Kasumi-1 (cell line): ENCODE measurements at places on chromosomes 6 and 20.

- DNase-seq, result no peak
Measured at GRCh38 chr6:25277857-25278256, 1.3 kb upstream of the CARMIL1 start.

GRCh38 chr20:52031563-52032303, 159.8 kb downstream of the ZFP64 start:
- DNase-seq, result no peak

GRCh38 chr6:147903321-147903720, 394.8 kb downstream of the SAMD5 start:
- DNase-seq, result no peak

DNA sequence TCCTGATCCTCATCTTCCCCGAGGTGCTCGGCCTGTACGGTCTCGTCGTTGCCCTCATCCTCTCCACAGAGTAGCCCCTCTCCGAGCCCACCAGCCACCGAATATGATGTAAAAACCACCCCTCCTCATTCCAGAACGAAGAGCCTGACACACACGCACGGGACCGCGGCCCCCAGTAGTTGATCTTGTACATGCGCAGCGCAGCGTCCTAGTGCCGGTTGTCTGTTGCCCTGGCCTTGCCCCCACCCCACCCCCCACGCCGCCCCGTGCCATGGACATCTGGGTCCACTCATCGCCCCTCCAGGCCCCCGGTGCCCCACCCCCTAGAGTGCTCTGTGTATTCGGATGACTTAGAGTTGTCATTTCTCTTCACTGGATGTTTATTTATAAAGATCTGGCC, 5.2 kb upstream of the PRPH2 start:
- no peak for DNase-seq

DNA sequence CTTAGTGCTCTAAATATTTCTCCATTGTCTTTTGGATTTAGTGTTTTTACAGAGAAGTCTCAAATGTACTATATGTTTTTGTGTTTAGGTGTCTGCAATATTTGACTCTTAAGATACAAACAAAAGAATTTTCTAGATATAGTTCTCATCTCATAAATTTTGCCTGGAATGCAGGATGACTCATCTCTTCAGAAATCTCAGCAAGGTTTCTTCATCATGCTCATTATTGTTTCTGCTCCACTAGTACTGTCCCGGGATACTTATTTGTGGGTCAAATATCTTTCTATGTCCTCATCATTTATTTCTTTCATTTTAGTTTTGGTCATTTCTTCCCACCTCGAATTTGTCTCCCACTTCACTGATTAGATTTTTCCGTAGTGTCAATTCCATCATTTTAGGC, 9.5 kb downstream of the AHI1 start:
- DNase-seq, result no peak

- DNase-seq, result no peak
Measured at GRCh38 chr6:147418523-147418922, 90.0 kb upstream of the SAMD5 start.

GRCh38 chr6:155419161-155419560, 36.5 kb downstream of the NOX3 start:
- no peak for DNase-seq

- DNase-seq, result no peak
Measured at GRCh38 chr6:14381829-14382677, 264.5 kb downstream of the CD83 start.

- DNase-seq, result no peak
Measured at GRCh38 chr6:24558516-24558915, 63.7 kb downstream of the ALDH5A1 start.

GRCh38 chr20:17282501-17282900, 55.7 kb downstream of the PCSK2 start:
- DNase-seq, result no peak

DNA sequence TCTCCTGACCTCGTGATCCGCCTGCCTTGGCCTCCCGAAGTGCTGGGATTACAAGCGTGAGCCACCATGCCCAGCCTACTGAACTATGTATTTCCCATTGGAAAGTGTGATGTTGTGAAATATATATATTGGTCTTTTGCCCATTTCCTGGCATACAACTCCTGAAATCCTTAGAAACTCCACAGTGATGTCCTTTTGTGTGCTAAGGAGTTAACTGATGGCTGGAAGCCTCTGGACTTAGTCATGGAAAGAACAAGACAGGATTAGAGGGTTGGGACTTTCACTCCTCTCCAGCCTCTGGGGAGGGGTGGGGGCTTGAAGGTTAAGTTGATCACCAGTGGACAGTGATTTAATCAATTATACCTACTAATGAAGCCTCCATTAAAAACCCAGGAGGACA, 7.1 kb downstream of the PANK2 start:
- no peak for DNase-seq

GRCh38 chr20:4585104-4585753, 136.5 kb upstream of the PRND start:
- DNase-seq, result no peak

DNA sequence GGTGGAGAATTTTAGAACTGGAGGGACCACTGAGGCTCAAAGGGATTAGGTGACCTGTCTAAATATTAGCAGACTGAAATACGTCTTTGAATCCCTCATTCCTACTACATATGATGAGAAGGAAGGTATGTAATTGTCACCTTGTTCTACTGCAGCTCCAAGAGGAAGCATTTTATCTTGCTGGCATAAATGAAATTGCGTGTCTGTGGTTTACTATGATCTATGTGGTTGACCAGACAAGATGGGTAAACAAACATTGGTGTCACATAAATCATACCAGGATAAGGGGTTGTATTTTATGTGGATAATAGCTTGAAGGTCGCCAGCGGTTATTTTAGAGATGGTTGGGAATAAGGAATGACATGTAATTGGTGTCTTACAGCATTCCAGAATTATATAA, 78.2 kb downstream of the LAMA4 start:
- DNase-seq, result no peak

DNA sequence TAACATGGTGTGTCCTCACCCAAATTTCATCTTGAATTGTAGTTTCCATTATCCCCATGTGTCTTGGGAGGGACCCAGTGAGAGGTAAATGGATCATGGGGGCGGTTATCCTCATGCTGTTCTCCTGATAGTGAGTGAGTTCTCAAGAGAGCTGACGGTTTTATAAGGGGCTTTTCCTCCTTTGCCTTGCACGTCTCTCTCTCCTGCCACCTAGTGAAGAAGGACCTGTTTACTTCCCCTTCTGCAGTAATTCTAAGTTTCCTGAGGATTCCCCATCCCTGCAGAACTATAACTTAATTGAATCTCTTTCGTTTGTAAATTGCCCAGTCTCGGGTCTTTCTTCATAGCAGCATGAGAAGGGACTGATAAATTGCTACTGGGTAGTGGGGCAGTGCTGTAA, 789.3 kb downstream of the FRK start:
- DNase-seq, result no peak

- DNase-seq, result no peak
Measured at GRCh38 chr6:132096245-132096644, 145.1 kb upstream of the CCN2 start.

DNA sequence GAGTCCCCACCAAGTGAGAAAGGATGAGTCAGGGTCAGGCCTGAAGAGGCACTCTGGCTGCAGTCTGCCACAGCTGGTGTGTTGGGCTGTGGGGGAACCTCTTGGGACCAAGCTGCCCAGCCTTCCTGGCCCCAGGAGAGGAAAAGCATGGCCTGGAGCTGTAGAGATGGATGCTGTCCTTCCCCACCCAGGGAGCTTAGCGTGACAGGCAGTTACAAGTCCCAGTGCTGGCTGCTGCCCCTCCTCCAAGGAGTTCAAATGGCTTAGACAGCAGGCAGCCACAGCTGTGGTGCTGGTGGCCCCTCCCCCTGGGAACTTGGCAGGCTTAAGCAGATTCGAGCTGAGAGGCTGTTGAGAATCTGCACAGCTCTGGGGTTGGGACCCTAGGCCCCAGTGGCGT, 253.2 kb downstream of the PLCB1 start:
- no peak for DNase-seq

DNA sequence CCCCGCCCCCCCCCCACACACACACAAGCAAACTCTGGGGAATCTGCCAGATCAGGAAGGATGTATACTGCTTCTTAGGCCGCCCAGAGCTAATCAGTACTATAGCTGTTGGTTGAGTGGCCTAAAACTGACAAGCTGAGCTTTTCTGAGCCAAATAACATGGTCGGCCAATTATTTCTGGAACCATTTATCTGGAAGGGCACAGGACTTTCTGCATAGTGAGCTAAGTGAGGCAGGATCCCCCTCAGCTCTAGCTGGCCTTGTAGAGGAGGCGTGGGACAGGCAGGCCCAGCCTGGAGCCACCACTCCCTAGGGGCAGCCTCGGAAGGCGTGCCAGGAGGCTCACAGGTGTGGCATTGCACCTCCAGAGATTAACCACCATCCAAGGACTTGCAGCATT, 200.1 kb downstream of the TMEM242 start:
- DNase-seq, result no peak

GRCh38 chr6:156832231-156832647, 55.1 kb downstream of the ARID1B start:
- no peak for DNase-seq

- no peak for DNase-seq
Measured at GRCh38 chr6:1942834-1943233, 302.6 kb downstream of the GMDS start.

DNA sequence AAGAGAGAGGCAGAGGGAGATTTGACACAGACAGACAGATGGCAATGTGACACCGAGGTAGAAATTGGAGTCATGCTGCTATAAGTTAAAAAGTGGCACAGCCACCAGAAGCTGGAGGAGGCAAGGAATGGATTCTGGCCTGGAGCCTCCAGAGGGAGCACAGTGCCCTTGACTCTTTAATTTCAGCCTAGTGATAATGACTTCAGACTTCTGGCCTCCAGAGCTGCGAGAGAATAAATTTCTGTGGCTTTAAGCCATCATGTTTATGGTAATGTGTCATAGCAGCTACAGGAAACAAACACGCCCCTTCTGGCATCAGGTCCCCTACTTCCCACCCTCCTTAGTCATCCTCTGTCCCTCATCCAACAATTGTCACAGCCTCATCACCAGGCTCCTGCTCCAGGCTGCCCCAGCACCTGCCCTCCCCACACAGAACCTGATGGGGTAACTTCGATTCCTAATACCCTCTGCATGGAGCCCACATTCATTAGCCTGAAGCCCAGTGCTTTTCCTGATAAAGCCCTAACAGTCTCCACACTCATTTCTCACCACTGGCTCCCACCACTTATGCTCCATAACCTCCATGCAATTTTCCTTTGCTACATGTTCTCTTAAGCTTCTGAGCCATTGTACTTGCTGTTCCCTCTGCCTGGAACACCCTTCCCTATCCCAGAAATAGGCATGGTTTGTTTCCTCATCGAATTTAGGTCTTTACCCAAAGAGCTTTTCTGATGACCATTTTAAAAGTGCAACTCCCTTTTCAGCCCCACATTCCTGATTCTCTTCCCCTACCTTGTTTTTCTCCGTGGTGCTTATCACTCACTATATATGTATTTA, 69.7 kb upstream of the TOX2 start:
- DNase-seq, result no peak

- no peak for DNase-seq
Measured at GRCh38 chr6:136073216-136073615, 176.9 kb downstream of the MTFR2 start.

- no peak for DNase-seq
Measured at GRCh38 chr20:60634491-60635172, 617.4 kb upstream of the CDH4 start.

- DNase-seq, result no peak
Measured at GRCh38 chr20:24043294-24043693, 54.7 kb upstream of the GGTLC1 start.

GRCh38 chr6:93295631-93296030, 123.7 kb downstream of the EPHA7 start:
- DNase-seq, result no peak

DNA sequence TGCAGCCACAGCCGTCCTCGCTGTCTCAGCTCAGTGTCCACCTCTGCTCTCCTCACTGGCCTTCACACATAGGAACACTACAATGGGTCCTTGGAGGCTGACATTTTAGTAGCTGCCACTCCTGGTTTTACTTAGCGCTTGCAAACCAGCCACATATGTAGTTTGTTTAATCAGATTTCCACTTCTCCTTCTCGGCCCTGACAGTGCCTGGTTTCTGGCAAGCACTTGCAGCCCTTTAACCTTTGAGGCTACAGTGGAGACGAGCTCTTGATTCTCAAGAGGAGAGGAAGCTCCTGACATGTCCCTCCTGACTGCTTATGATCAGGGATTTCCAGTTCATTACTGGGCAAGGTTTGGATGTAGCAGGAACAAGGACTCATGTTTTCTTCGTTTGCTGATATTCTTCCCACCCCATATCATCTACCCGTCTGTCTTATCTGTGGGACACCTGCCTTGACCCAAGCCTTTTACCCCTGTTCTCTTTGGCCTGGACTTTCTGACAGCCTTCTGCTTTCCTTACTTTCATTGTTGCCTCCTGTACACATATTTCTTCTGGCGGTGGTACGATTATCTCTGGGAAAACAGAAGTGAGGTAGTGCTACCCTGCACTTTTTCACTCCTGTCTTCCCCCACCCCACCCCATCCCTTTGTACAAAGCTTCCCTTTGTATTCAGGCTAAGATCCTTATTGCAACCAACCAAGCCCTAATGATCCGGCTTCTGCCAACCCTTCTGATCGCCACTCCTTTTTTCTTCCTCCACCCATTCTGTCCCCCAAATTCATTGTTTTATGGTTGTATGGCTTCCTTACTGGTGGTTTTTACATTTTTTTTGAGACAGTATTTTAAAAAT, 31.2 kb downstream of the CEP43 start:
- DNase-seq, result no peak

GRCh38 chr6:87618531-87618930, 28.6 kb downstream of the ORC3 start:
- no peak for DNase-seq

DNA sequence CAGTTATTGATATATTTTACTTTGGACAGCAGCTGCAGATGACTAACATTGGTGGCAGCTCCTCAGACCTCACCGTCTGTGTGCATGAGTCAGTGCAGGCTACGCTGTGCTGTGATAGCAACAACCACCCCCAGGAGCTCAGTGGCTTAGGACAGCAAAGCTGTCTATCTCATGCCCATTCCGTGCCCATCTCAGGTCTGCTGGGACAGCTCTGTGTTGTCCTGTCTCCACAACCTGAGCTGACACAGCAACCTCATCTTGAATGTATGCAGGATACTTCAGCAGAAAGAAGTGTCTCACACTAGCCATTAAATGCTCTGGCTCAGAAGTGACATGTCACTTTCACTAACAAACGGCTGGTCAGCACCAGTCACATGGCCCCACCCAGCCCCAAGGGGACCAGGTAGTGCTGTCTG, 47.7 kb downstream of the BANF2 start:
- no peak for DNase-seq

DNA sequence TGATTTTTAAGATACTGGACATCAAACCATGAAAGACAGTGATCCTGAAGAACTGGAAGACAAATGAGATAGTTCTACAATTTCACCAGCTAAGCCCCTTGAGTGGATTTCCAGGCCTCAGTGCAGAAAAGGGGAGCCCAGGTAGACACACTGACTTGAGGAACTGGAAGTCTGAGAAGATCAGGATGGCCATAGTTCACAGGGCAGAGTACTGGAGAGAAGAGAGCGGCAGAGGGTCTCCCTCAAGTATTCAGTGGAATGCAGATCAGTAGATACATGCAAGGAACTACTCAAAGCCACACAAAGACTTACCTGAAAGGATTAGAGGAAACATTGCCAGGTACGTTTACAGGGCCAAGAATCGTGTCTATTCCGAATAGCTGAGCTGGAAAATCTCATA, 224.3 kb downstream of the LRFN2 start:
- no peak for DNase-seq

GRCh38 chr6:169849396-169849795, 98.0 kb downstream of the ERMARD start:
- no peak for DNase-seq
